ENCODE measurements at places on chromosomes 11 and 22. TPM values are rescaled to one million over a fixed set of nuclear protein-coding genes. Genes with fewer than 3 reads are reported as not detected.

Gene ACR
- not detected for total RNA-seq

DNA sequence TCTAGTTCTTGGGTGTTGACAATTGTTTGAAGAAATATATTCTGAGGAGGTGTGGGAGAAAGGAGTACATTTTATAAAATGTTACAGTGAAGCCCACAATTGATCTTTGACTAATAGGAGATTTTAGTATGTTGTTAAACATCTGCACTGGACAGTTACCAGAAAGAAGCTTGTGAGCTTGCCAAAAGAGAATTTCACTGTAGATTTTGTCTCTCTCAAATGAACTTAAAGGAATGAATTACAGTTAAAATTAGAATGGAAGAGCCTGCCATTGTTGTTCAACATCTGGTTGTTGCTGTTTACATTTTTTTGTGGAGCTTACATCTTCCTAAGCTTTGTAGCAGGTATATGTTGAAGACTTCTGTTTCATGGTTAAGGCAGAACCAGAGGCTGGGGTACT, 620.5 kb upstream of the CCDC179 start:
- no peak for DNase-seq

- DNase-seq, result no peak
Measured at GRCh38 chr11:57370251-57370650, 10.7 kb downstream of the PRG3 start.

GRCh38 chr11:24900960-24901549, 404.2 kb downstream of the LUZP2 start:
- DNase-seq, result no peak

GRCh38 chr11:92941676-92942571, 27.5 kb upstream of the MTNR1B start:
- DNase-seq, result peak; percentile 49

Measured in LHCN-M2 (cell line).